ENCODE measurements at places on chromosomes 11 and 22.

DNA sequence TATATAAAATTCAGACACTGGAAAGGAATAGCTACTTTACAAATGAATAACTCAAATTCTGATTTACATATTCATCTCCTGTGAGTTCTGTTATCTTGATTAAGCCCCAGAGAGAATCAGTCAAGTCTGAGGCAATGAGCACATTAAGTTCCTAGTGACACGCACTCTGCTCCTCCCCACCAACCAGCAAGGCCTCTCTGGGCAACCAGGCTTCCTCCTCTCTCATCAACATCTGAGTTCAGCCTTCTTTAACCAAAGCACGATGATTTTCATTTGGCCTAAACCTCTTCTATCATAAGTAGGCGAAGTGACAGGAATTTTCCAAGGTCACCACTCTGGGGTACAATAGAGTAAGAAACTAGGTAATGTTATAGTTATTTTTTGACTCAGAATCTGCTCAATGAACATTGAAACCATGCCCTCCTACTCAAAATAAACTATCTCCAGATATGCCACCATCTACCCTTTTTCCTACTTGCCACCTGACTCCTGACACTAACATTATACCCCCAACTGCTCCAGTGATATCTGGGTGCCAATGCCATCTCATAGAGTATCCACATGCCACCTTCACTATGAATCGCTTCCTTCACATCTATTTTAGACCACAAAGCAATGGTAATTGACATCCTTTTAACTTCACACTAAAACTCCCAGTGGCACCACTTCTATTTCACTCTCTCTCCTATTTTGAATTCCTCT is 114.8 kb downstream of the FAM76B start:
- no peak for DNase-seq

- DNase-seq = no peak
These were observed 125.5 kb upstream of the NCAM1 start for GRCh38 chr11:112835591-112836255.

- no peak for DNase-seq
These were observed 17.8 kb downstream of the TSPAN4 start for GRCh38 chr11:860234-861104.

DNA sequence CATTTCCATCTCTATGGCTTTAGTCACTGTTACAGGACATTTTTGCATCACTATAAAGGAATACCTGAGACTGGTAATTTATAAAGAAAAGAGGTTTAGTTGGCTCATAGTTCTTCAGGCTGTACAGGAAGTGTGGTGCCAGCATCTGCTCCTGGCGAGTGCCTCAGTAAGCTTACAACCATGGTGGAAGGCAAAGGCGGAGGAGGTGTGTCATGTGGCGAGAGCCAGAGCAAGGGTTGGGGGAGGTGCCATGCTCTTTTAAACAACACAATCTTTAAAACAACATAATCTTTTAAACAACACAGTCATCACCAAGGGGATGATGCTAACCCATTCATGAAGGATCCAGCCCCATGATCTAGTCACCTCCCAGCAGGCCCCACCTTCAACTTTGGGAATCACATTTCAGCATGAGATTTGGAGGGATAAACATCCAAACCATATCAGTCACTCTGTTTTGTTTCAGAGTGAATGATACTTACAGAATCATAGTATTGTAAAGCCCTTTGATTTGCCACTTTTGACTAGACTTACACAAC is 103.3 kb downstream of the PDE3B start:
- DNase-seq = no peak

DNA sequence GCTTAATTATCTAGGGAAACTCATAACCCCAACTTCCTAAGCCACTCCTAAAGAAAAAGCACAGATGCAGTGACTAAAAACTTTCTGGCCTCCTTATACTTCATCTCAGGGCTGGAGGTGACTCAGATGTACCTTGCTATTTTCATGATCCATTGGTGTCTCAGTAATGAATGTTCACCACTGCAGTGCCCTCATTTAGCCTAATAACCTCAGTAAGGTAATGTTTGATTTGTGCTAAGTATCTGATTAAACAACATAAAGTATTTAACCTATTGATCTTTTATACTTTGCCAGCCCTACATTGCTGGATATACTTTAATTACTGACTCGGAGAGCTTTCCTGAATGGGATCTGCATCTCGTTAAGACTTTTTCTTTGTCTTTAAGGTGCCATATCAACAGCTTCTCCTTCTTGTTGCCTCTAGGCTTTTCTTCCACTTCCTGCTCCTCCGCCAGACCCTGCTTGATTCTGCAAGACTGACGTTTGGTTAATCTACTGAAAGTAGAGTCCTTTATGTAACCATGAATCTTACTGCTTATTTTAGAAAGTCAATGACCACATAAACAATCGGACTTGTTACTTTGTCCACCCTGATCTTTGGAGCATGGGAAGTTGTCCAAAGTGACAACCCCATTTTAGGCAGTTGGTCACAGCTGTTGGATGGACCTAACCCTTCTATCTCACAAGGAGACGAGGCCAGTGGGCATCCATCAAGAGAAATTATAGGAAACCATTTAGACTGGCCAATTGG is 303.0 kb downstream of the ST3GAL4 start:
- DNase-seq = no peak

DNA sequence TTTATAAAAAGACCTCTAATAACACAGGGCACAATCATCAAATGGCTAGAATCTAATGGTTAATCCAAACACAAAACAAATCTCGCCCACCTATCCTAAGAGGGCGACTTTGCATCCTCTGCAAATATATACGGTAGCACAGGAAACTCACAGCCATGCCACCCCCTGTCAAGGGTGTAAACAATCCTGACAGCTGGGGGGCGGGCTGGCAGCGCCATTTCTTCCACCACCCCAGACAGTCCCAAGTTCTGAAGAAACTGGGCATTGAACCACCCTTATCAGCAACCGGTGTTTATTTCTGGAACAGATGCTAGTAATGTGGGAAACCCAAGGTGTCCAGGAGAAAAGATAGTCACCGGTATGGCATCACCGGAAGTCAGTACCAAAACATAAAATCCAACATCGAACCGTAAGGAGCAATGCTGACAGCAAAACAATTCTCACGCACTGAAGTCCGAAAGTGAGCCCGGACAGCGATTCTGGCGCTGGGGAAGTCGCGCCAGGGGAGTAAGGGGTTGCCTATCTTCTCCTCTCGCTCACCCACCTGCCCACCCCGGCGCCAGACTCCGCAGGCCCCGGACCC is 825 bp downstream of the FBXO3 start:
- no peak for DNase-seq

DNA sequence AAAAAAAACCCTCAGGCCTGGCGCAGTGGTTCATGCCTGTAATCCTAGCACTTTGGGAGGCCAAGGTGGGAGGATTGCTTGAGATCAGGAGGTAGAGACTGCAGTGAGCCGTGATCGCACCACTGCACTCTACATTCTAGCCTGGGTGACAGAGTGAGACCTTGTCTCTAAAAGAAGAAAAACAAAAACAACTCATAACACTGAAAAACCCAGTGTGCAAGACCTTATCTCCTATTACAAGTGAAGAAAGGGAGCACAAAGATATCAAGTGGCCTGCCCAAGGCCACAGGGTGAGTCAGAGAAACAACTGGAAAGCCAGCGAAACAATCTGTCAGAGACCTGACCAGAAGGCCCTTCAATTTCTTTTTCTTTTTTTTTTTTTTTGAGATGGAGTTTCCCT is 2.5 kb downstream of the TXN2 start:
- no peak for DNase-seq

DNA sequence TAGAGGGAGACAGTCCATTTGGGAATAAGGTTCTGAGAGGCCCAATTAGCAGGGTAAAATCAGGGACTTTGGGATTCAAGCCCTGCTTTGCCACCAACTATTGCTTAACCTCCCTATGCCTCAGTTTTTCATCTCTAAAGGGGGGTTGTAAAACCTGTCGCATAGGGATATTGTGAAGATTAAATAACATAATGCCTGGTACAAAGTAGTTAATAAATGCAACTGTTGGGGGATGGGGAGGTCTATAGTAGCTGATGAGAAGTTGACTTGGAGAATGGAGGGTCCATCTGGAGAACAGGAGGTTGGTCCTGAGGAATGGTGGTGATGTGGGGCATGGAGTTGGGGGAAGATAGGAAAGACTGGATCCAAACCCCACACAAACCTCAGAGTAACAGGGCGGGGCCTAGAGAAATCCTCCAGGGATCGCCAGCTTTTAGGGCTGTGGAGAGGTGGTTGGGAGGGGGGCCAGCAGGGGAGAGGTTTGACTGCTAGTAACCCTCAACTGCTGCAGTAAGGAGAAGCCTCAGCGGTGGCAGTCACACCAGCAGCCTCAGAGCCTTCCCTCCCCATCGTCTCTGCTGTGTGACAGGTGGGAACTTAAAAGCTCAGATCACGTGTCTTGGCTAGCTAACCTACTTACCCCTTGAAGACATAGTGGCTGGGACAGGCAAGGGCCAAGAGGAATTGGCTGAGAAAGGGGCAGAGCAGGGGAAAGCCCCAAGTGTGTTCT is 1.1 kb upstream of the ABCG4 start:
- no peak for DNase-seq

GRCh38 chr11:88597387-88597786 is 259.9 kb upstream of the CTSC start:
- DNase-seq = no peak

DNA sequence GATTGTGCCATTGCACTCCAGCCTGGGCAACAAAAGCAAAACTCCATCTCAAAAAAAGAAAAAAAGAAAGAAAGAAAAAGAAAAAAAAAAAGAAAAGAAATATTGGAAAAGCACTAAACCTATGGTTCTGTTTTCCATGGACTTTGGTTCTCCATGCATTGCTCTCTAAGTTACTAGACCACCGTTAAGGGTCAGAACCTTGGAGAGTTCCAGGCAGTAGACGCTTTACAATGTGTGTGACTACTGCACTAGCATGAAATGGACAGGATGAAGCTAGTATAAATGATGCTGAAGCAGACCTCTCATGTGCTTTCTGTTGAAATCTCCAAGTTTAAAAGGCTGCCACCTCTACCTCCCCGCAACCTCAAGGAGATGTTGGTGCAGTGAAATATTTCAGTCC is 63.5 kb downstream of the SIK2 start:
- DNase-seq = no peak

All from mesothelial cell of epicardium (in vitro differentiated cells).